Activated CD4-positive, alpha-beta T cell treated with anti-CD3 and anti-CD28 coated beads for 36 hours (primary cell): ENCODE measurements at places on chromosomes 13 and 19. TPM values are rescaled to one million over a fixed set of nuclear protein-coding genes. Genes with fewer than 3 reads are reported as not detected.

Gene LRRC25
- not detected for total RNA-seq

Gene ZNF91
- 45.5 TPM for total RNA-seq

Gene TRPM4
- total RNA-seq = 1.9 TPM

Gene HCST
- 27.0 TPM for total RNA-seq

Gene HIF3A
- not detected for total RNA-seq

Gene CD320
- total RNA-seq = 41.4 TPM

Gene PIP5K1C
- 15.3 TPM for total RNA-seq

Gene AMH
- 1.9 TPM for total RNA-seq

Gene KBTBD6
- total RNA-seq = 4.4 TPM

Gene KRTDAP
- not detected for total RNA-seq

Gene B3GNT8
- total RNA-seq = not detected

Gene CPAMD8
- total RNA-seq = 0.41 TPM

Gene UPK1A
- total RNA-seq = 1.8 TPM

Gene ZNF540
- total RNA-seq = 0.67 TPM

Gene USHBP1
- 0.11 TPM for total RNA-seq

Gene ZNF665
- total RNA-seq = 6.5 TPM

Gene ZNF556
- not detected for total RNA-seq

Gene CYP4F2
- total RNA-seq = not detected

Gene ZNF550
- total RNA-seq = 11.8 TPM

Gene FAM216B
- total RNA-seq = not detected

Gene ZNF132
- 4.4 TPM for total RNA-seq

Gene TEX101
- not detected for total RNA-seq

Gene KISS1R
- 18.4 TPM for total RNA-seq

Gene COL4A2
- not detected for total RNA-seq

Gene CD37
- 191 TPM for total RNA-seq

Gene CRTC1
- 5.3 TPM for total RNA-seq

Gene SIX5
- total RNA-seq = 2.2 TPM

Gene WDR87
- total RNA-seq = not detected

Gene ING1
- total RNA-seq = 19.6 TPM

Gene SRRM5
- 0.37 TPM for total RNA-seq

Gene MYO1F
- 18.3 TPM for total RNA-seq

Gene ZNF112
- total RNA-seq = 0.12 TPM

Gene TEX29
- 0.46 TPM for total RNA-seq

Gene C13orf42
- not detected for total RNA-seq

Gene TNNT1
- total RNA-seq = 0.50 TPM

Gene MATK
- total RNA-seq = 24.3 TPM

Gene COL5A3
- 1.1 TPM for total RNA-seq

Gene ZNF780A
- 19.4 TPM for total RNA-seq

Gene PINLYP
- total RNA-seq = 3.6 TPM

Gene PALM
- total RNA-seq = not detected

Gene EPSTI1
- total RNA-seq = 32.0 TPM

Gene TMEM145
- 0.53 TPM for total RNA-seq

Gene NECTIN2
- total RNA-seq = 0.80 TPM

Gene STOML3
- total RNA-seq = not detected

Gene ETHE1
- total RNA-seq = 78.8 TPM

Gene LGALS4
- total RNA-seq = 0.59 TPM

Gene CDX2
- total RNA-seq = not detected

Gene OR10H1
- total RNA-seq = not detected

Gene SMIM44
- total RNA-seq = not detected

Gene BICRA
- total RNA-seq = 9.8 TPM

Gene ZNF808
- 25.7 TPM for total RNA-seq

Gene TCF3
- 115 TPM for total RNA-seq

Gene CACNG6
- total RNA-seq = not detected
